ENCODE measurements at places on chromosomes 6 and 20.

GRCh38 chr6:149842331-149842730, 21.8 kb downstream of the LRP11 start:
- no peak for DNase-seq

DNA sequence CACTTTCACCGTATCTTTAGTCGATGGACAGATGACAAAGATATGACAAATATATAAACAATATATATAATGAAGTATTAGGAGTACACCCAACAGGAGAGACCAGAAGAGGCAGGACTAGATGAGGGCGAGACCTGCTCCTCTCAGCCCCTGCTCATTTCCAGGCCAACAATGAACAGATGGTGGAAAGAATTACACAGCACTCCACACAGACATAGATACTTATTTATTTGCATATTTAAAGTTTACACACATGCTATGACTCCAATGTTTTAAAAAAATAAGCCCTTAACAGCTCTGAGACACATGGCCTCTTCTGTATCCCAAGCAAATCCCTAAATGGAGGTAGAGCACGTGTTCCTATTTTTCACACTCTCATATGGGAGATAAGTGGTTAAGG, 10.4 kb downstream of the FAM210B start:
- DNase-seq = no peak

DNA sequence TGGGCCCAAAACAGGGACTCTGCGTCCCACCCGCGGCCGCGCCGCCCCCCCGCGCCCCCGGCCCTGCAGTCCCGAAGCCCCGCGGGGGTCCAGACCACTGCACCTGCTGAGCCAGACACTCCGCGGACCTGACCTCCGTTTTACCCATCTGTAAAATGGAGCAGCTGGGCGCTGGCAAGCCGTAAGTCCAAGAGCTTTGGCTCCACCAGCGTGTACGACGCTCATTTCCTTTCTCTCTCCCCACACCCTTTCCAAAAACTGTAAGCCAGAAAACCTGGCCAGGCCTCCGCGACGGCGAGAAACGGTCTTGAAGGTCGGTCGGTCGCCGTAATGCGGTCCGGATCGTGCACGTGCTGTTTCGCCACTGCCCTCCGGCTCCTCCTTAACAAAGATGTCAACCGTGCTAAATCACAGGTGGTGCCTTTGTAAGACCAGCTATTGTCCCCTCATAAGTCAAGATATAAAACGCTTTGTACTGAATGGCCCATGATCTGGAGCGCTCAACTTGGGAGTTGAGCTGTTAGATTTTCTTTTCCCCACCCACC, 7.8 kb upstream of the NR2E1 start:
- DNase-seq = no peak

GRCh38 chr20:20363434-20363798, 4.5 kb upstream of the INSM1 start:
- DNase-seq = no peak

DNA sequence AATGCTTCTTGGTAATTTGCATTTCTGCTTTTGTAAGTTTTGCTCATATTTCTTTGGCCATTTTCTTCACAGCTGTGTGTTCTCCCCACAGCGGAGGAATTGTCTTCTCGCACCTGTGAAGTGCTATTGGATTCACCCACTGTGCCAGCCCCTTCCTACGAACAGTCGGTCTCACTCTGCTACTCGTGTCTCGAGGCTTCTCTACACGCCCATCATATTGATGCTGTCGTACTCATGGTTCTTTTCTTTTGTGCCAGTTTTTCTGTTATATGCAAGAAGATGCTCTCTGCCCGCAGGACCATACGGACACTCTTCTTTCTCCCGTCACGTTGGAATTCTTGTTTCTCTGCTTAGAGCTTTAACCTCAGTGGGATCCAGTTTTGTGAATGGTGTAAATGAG, 200.3 kb downstream of the DLL1 start:
- DNase-seq = no peak

GRCh38 chr20:12207875-12208274, 290.2 kb downstream of the BTBD3 start:
- DNase-seq = peak; percentile 46

All from AG08395 (cell line).